OCI-LY7 (cell line): ENCODE measurements at places on chromosomes 5 and 9. TPM values are rescaled to one million over a fixed set of nuclear protein-coding genes. Genes with fewer than 3 reads are reported as not detected.

Gene RGS7BP
- not detected in 2 replicates for total RNA-seq

Gene ADRA1B
- total RNA-seq, result not detected in 2 replicates

GRCh38 chr5:35876922-35877321 lies 20.2 kb downstream of the IL7R start:
- no peak for DNase-seq

GRCh38 chr9:89677702-89678395 lies 73.0 kb downstream of the GADD45G start:
- no peak for DNase-seq
